ENCODE measurements at places on chromosomes 5 and 9.
A peak's percentile ranks its signal among the peaks of the same experiment; 100 is the strongest.

- DNase-seq: no peak
Observed at GRCh38 chr5:162067162-162067561, 411 bp upstream of the GABRG2 start.

DNA sequence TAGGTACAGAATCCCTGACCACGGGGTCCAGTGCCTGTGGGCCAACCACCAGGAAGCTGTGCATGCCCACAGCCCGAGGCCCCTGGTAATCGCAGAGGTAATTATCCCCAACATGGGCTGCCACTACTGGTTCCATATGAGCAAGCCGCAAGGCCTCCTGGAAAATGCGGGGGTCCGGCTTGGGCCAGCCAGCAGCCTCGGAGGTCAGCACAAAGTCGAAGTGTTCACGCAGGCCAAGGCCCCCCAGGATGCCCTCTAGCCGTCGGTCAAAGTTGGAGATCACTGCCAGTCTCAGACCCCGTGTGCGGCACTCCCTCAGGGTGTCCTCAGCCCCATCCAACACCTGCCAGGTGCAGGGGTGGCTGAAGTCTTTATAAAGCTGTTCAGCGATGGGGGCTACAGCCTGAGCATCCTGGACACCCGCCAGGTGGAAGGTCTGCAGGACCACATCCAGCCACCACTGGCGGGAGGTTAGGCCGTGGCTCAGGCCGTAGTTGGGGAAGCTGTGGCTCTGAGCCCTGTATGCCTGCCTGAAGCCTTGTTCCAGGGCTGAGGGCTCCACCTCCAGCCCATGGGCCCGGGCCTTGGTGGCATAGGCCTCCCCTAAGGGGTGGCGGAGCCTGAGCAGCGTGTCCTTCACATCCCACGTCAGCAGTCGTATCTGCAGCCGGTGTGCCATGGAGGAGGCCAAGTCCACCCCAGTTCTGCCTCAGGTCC, 3.0 kb downstream of the HDHD3 start:
- DNase-seq: no peak

GRCh38 chr5:50420343-50420935, 20.6 kb downstream of the EMB start:
- DNase-seq: no peak

- DNase-seq: no peak
Observed at GRCh38 chr9:85521371-85522197, 220.2 kb downstream of the AGTPBP1 start.

- DNase-seq: no peak
Observed at GRCh38 chr5:4833104-4833738, 306.9 kb upstream of the ADAMTS16 start.

- peak; percentile 38 for DNase-seq
Observed at GRCh38 chr9:98117984-98118639, 910 bp downstream of the TRIM14 start.

- DNase-seq: no peak
Observed at GRCh38 chr5:65668696-65669095, 43.9 kb downstream of the SHLD3 start.

DNA sequence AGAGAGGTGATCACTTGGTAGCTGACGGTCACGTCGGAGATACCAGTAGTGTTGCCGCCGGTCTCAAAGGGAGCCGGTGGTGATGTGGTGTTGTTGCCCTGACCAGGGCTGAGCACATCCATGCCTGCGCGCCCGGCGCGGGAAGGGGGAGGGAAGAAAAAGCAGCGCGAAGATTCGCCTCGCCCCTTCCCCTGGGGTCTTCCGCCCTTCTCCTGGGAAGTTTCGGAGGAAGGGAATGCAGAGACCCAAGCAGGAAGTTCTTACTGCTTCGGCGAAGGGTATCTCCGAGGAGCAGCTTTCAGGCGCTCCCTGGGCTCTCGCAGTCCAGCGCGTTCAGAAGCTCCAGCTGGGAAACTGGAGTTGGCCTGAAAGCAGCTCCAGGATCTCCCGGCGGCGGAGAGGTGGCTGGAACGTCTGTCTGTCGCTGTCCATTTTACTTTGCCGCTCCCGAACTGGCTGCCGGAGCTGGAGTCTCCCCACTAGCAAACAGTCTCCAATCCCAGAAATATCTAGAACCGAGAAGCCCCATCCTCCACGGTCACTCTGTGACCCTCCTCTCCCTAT, 565 bp downstream of the HTR1A start:
- DNase-seq: no peak

- DNase-seq: no peak
Observed at GRCh38 chr9:20208961-20209371, 413.3 kb downstream of the MLLT3 start.

DNA sequence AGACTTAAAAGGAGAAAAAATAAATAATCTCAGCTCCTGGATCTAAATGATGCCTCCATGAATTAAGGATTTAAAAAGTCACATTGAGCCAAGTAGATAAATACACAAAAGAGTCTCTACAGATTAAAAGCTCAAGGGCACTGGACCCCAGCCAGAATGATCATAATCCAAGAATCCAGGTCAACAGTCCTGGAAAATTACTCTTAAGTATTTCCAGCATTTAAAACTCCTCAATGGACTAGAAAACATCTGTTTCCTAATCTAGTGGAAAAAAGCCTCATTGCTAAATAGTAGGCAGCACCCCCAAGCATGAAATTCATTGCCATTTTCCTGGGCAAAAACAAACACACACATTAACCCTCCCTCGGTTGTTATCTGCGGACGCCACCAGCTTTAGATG, 96.8 kb downstream of the FRMD3 start:
- DNase-seq: no peak

GRCh38 chr5:178063277-178063676, 50.1 kb upstream of the N4BP3 start:
- DNase-seq: no peak

DNA sequence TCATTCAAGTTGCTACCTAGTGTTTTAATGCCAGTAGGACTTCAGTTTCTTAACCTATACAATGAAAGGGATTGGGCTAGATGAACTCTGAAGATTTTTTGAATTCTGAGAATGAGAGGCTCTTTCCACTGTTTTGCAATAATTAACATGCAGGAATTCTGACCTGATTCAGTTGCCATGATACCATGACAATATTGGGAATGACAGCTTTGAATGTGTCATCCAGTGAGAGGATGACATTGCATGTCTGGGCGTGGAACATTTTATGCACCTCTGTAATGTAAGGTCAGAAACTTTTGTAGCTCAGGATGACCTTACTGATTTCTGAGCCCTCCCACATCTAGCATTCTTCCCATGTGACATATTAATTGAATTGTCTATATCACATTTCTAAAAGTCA, 30.6 kb upstream of the SPINK5 start:
- no peak for DNase-seq

DNA sequence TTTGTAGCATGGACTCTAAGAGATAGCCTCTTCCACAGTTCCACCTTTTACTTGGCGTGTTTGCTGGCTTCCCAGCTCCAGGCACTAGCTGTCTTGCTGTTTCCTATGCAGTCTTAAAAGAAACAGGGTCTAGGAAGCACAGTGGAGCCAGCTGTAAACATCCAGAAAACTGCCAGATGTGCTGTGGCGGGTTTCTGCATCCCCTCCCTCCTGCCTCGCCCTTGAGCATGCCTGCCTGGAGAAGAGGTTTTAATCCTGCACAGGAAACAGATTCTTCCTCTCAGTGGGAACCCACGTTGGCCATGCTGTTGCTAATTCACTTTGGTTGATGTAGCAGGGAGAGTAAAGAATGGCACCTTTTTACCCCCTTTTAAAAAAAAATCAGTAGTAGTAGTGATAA, 121.3 kb downstream of the RPS23 start:
- DNase-seq: no peak

GRCh38 chr9:131737426-131737825, 2.5 kb downstream of the RAPGEF1 start:
- DNase-seq: no peak

DNA sequence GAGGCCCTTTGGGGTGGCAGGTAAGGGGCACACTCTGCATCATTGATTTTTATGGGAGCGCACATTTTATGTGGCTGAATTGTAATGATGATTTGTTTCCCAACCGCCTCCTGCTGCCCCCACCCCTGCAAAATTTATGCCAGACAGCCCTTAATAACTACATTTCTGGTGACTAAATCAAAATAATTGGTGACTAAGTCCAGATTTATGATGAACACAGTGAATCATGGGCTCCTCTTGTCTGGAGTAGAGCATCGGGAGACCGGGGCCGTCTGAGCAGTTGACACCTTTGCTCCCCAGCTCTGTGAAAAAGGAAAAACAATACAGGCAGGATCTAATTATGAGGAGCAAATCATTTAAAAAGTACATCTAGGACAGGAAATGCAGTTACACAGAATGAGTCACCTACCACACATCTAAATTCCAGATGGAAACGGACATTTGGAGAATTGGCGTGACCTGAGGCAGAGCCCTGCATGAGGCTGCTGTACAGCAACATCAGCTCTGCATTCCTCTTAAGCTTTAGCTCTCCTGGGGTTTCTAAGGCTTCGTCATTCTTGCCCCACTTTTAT, 58.9 kb downstream of the DOCK2 start:
- DNase-seq: peak; percentile 98

- no peak for DNase-seq
Observed at GRCh38 chr9:137456864-137457405, 2.2 kb downstream of the NSMF start.

DNA sequence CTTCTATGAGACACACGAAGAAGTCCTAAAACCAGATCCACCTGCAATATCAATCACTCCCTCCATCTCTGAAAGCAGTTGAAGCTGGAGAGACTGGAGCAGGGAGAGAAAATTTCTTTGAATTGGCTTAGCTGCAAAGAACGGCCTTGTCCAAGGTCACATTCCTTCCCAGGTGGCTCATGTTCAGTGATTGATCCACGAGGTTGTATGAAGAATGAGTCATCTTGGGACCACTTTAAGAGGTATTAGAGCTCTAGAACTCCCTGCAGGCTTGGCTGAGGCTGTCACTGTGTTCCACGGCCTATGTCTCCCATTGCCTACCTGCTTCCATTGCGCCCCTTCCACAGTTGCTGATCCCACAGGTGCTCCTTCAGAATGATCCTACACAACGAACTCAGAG, 68.2 kb downstream of the HMHB1 start:
- DNase-seq: peak; percentile 52

- DNase-seq: peak; percentile 87
Observed at GRCh38 chr5:69276422-69277174, 41.9 kb downstream of the CDK7 start.
